ENCODE measurements at places on chromosomes 4 and X. TPM values are rescaled to one million over a fixed set of nuclear protein-coding genes. Genes with fewer than 3 reads are reported as not detected.

- DNase-seq = no peak
Observed at GRCh38 chr4:19402581-19403065, 849.1 kb upstream of the SLIT2 start.

DNA sequence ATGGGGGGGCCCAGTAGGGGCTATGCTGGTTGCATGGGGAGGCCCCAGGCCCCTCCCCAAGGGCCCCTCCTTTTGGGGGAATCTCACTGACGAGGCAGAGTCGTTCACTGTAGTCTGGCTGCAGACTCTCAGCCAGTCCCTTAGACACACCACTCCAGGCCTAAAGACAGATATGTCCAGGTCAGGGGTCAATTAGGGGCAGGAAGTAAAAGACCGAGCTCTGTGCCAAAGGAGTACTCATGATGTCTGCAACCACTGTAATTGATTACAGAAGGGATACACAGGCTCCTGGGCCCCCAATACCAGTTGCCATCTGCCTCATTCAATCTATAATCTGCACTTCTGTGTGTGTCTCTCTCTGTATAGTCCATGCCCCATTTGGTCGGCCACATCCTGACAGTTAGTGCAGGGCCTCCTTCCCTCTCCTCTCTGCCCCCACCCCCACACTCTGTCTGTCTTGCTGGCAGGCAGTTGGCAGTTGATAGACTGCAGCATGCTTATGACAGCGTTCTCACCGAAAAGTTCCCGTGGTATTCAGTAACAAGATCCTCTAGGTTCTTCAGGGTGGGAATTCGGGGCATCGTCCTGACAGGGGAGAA is 1.3 kb upstream of the CXorf65 start:
- peak; percentile 38 for DNase-seq

- DNase-seq = no peak
Observed at GRCh38 chr4:53505947-53506346, 85.3 kb downstream of the LNX1 start.

DNA sequence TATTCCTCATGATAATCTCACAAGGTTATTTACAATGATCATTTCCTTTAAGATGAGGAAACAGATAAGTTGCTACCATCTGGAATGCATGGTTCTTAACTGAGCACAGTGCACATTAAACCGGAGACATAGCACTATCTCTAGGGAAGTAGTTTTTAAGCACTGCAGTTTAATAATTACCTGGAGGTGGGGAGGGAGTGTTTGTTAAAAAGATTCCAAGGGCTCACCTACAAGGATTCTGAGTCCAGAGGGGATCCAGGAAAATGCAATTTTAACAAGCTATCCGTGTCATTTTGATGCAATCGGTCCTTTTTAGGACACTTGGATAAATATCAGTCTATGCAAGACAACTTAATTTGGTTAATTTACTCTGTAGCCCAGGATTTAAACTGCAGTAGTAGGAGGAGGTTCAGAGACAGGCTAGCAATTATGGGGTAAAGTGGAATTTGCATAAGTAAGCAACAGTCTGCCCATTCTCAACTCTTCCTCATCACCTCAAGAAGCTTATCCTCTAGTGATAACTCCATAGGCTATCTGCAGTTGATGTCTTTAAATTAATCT is 2.8 kb upstream of the PDLIM5 start:
- no peak for DNase-seq

The OTC gene
- total RNA-seq = not detected

GRCh38 chrX:115236560-115236959 is 2.7 kb upstream of the LRCH2 start:
- DNase-seq = no peak

DNA sequence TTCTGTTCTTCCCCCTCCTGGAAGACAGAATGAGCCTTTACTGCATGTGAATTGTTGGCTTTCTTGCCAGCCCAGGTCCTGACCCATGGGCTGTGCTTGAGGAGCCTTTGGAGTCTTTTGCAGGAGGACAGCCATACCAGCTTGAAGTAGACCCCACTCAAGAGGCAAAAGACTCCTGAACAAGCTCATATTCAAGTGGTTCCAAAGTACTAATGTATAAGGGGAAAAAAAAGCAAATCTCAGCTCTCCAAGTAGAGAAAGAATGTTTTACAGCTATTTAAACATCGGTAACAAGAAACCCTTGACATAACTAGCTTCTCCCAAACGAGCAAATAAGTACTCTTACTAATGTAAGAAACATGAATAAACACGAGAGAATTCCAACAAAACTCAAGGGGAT is 174.9 kb upstream of the MXRA5 start:
- DNase-seq = peak; percentile 11

GRCh38 chr4:131348263-131348662 is 1800.8 kb upstream of the PCDH10 start:
- no peak for DNase-seq

- peak; percentile 17 for DNase-seq
Observed at GRCh38 chr4:102551958-102552565, 50.9 kb downstream of the NFKB1 start.

- no peak for DNase-seq
Observed at GRCh38 chr4:54588404-54588803, 69.4 kb upstream of the KIT start.

GRCh38 chr4:168677063-168677462 is 180.2 kb downstream of the PALLD start:
- DNase-seq = no peak

GRCh38 chr4:88275516-88275915 is 8.8 kb downstream of the PPM1K start:
- DNase-seq = no peak

- peak; percentile 12 for DNase-seq
Observed at GRCh38 chr4:187302457-187303150, 578.9 kb upstream of the FAT1 start.

The VEGFD gene
- 12.3 TPM for total RNA-seq

The CXorf49 gene
- not detected for total RNA-seq

The NUP62CL gene
- total RNA-seq = 1.1 TPM

The FAM120C gene
- 9.8 TPM for total RNA-seq

The GAGE12E gene
- total RNA-seq = not detected

- DNase-seq = no peak
Observed at GRCh38 chr4:156053174-156053573, 99.5 kb upstream of the CTSO start.

The GLRA2 gene
- total RNA-seq = not detected

- no peak for DNase-seq
Observed at GRCh38 chr4:176794151-176794550, 1.4 kb upstream of the VEGFC start.

DNA sequence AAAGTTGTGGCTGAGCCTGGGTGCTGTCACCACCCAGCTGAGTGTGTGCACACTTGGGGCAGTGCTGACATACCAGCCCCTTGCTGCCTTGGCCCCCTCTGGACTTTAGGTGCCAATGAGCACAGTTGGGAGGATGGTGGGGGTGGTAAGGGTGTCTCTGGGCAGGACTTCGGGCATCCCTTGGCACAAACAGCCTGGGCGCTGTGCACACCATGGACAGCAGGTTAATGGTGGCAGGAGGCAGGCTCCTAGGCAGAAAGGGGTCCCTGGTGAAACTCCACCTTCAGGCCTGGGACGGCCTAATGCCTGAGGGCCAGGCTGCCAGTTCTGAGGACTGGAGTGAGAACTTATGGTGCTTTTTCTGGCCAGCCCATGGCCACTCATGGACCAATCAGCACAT is 32.4 kb upstream of the TEX13C start:
- DNase-seq = no peak

The NDP gene
- total RNA-seq = 1.1 TPM

The PASD1 gene
- total RNA-seq = not detected

GRCh38 chrX:140711894-140712293 is 2.3 kb downstream of the LINC00632 start:
- DNase-seq = no peak

DNA sequence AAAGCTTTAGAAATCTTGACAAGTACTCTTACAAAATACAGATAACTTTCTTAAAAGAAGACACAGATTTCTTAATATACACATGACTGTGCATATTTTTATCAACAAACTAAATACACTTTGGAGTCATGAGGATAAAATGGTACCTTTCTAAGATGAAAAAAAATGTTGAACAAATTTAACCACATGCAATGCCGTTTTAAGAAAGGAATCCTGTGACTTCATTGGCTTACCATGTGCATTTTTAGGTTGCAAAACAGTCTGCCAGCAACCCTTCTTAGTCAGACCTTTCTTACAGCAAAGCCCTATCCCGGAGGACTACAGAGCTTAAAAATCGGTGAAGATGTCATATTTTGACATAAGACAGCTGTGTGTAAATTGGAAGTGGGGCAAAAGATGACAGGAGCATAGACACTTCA is 51.7 kb downstream of the GASK1B start:
- peak; percentile 93 for DNase-seq

The ATP6AP2 gene
- 96.7 TPM for total RNA-seq

DNA sequence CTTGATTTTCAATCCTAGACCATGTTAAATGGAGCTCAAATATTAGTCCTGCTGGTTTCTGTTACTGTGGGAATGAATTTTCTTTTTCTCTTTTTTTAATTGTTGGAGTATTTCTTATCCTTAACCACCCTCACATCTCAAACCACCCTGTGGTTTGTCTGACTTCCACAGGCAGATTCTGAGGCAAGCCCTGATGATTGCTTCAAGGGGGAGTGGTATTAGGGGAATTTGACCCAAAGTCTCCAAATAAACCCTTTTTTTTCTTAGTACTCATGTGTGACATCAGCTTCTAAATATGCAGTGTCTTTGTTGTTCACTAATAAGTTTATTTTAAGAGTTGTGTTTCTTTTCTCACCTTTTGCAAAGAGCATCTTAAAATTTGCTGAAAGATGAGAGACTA is 810.3 kb downstream of the IL1RAPL1 start:
- DNase-seq = no peak

The SPANXD gene
- not detected for total RNA-seq

GRCh38 chr4:127686658-127687057 is 43.5 kb upstream of the SLC25A31 start:
- DNase-seq = no peak

- DNase-seq = no peak
Observed at GRCh38 chrX:130340271-130340670, 552 bp downstream of the SLC25A14 start.

The MAGEC1 gene
- total RNA-seq = not detected

The HSD17B10 gene
- total RNA-seq = 43.4 TPM

The GNRHR gene
- not detected for total RNA-seq

DNA sequence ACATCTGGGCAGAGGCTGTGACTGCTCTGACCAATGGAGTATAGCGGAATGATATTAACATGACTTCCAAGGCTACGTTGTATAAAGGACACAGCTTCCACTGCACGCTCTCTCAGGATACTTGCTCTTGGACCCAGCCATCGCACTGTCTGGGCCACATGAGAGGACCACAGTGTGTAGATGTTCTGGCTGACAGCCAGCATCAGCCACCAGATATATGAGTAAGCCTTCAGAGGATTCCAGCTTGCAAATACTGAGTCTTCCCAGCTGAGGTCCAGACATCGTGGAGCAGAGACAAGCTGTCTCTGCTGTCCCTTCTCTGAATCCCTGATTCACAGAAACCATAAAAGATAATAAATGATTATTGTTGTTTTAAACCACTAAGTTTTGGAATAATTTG is 146.8 kb upstream of the USP9X start:
- DNase-seq = peak; percentile 36

DNA sequence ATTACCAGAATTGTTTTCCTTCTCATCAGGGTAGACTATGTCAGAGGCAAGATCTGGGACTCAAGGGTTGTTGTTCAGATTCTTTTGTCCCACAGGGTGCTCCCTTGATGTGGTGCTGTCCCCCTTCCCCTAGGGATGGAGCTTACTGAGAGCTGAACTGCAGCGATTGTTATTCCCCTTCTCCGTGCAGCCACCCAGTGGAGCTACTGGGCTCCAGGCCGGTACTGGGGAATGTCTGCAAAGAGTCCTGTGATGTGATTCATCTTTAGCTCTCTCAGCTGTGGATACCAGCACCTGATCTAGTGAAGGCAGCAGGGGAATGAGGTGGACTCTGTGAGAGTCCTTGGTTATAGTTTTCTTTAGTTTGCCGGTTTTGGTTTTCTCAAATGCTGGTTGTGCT is 247.4 kb upstream of the HAND2 start:
- no peak for DNase-seq

DNA sequence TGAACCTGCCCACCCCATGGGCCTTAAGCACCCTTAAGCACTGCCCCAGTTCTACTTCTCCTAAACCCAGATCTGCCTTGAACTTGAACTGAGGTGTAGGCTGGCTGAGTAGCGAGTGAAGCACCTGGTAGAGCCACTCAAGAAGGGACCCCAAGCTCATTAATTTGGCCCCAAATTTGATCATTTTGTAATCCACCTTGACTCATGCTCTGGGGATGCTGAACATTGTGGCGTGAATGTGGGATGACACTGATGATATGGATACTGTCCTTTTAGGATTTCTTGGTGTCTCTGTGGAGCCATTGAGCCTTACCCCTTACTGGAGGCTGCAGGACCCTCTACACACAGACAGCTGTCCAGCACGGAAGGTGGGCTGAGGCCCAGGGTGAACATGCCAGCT is at the start of gene ZNF157:
Gene ZNF157 (plus strand): TSS at position 301 of the 400 bp plus-strand sequence. CDS start 91 bp downstream, at position 392.
- no peak for DNase-seq

GRCh38 chr4:17721496-17722355 is 59.7 kb downstream of the FAM184B start:
- DNase-seq = peak; percentile 19

GRCh38 chr4:773214-773613 is 52.7 kb downstream of the CPLX1 start:
- no peak for DNase-seq

The CXCL3 gene
- 1.4 TPM for total RNA-seq

The NXF2B gene
- total RNA-seq = not detected

DNA sequence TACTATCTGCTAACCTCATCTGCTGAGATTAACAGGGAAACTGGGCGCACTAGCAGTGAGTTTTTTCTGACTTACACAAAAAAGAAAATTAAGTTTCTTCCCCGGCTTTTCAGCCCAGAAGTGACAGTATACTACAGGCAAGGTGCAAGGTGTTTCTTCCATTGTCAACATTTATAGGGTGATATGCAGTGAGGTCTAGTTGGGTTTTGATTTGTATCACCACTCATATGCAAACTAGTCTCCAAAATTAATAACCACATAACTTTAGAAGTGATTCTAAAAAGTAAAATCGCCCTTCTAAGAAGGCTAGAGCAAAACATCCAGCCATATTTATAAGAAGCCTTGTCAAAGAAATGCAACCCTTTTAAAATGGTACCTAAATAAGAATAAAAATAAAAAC is 640.1 kb downstream of the ARAP2 start:
- no peak for DNase-seq

GRCh38 chrX:2346158-2346557 is 154.6 kb downstream of the DHRSX start:
- DNase-seq = no peak

Measured in tongue (tissue), 3 donors.